Hepatocyte (in vitro differentiated cells): ENCODE measurements at places on chromosomes 1 and 21.

GRCh38 chr1:44783697-44784093, 4.3 kb downstream of the BEST4 start:
- no peak for DNase-seq

DNA sequence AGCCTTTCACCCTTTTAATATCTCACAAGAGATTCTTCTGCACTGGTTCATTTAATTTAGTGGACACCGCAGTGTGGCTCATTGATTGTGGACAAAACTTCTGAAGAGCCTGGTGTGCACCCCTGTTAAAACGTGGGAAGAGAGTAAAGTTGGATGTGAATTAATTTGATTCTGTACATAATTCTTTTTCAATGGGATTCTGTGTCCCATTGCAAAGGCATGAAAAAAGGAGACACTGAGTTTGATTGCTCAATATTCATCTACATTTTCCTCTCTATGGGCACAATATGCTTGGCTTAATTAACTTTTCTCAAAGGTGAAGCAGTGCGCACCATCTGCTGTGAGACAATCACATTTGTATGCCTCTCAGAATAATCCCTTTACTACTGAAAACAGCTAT, 95.1 kb downstream of the BARHL2 start:
- no peak for DNase-seq

GRCh38 chr1:182141040-182141439, 79.5 kb upstream of the ZNF648 start:
- no peak for DNase-seq

GRCh38 chr1:32622806-32623681, 27.3 kb downstream of the ZBTB8OS start:
- no peak for DNase-seq

GRCh38 chr1:22376976-22377375, 74.7 kb upstream of the ZBTB40 start:
- DNase-seq: no peak

DNA sequence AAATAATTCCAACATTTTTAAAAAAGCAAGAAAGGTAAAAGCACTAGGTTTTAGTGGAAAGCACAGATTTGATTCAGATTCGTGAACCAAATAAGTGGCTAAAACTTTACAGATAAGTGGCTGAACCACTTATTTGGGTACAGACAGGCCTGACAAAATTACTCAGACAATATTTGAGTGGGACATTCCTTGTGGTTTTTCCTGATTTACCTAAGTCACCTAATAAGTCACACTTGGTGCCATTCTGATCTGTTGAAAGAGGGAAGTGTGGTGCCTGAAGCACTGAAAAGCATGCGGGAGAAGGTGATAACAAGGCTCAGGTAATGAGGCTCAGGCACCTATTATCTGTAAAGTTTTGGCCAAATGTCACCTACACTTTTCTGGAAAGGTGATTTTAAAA, 81.6 kb upstream of the CD55 start:
- DNase-seq: peak; percentile 19

- peak; percentile 25 for DNase-seq
Measured at GRCh38 chr1:161420763-161421455, 53.2 kb upstream of the CFAP126 start.

- DNase-seq: peak; percentile 22
Measured at GRCh38 chr1:175217721-175218531, 25.4 kb upstream of the KIAA0040 start.

DNA sequence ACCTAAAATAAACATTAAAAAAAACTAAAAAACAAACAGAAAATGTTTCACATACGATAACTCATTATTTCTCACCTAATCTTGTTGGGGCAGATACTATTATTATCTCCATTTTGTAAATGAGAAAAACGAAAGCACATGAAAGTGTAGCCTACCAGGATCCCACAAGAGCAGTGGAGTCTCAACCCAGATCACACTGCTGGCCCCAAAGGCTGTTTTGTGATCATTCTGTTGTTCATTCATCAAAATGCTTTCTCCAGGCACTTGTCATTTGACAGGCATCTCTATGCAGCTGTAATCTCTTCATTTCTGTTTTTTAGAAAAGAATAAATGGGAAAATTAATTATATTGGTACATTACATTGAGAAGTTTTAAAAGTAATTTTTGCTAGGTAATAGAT, 67.5 kb downstream of the AK5 start:
- DNase-seq: no peak

DNA sequence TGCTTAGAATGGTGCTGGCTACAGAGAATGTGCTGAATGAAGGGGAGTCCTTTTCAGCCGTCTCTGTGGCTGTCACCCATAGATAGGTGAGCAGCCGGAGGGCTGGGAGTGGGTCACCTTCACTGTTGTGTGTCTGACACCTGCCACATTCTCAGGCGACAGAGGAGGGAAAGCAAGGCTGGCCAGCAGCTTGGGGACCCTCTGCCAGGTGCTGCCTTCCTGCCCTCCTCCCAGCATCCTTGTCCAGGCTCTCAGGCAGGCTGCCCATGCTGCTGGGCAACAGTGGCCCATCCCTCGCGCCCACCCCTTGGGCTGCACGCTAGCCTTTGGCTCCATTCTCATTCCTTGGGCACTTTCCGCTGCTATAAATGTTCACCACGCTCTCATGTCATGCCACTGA, 22.1 kb downstream of the CYB5RL start:
- DNase-seq: no peak

GRCh38 chr1:244614113-244614836, 38.7 kb upstream of the DESI2 start:
- no peak for DNase-seq

DNA sequence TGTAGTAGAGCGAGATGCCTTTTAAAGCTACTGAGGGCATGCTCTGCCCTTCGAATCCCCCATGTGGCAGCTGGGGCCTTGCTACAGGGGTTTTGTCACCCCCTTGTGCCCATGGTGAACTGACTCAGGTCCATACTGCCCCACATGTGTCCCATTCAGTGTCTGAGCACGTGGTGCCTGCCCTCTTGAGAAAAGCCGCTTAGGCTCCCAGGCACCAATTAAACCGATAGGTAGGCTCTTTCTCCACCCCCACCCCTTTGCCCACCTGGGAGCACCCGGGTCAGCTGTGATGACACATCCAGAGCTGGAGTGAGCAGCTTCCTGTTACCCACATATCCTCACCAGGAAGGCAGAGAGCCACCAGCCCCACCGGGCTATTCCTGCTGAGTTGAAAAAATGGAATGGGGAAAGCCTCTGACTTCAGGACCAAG, 30.5 kb downstream of the TMCC2 start:
- no peak for DNase-seq

GRCh38 chr1:206461602-206462455, 8.4 kb upstream of the IKBKE start:
- DNase-seq: peak; percentile 88

GRCh38 chr1:224540535-224540934, 75.6 kb upstream of the CNIH3 start:
- DNase-seq: no peak

- no peak for DNase-seq
Measured at GRCh38 chr1:160018347-160018746, 13.4 kb downstream of the PIGM start.

DNA sequence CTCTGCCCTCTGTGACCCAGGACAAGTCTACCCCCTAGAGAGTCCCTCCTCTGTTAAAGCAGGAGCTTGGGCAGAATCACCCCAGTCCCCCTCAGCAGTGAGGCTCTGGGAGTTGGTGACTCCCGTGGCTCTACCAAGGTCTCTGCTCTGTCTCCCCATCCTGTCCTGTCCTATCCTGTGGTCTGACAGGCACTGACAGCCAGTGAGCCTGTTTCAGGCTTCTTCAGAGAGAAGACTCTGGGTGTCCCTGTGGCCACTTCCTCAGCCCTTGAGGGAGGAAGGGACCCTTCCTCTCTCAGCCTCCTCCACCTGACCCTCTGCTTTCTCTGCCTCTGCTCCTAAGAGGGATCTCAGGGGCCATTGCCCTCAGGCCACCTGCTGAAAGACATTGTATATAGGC, 148.7 kb downstream of the FCRL5 start:
- DNase-seq: no peak

- DNase-seq: no peak
Measured at GRCh38 chr1:234934611-234935033, 194.0 kb downstream of the TOMM20 start.

- no peak for DNase-seq
Measured at GRCh38 chr1:145985502-145986439, 10.6 kb downstream of the TXNIP start.

DNA sequence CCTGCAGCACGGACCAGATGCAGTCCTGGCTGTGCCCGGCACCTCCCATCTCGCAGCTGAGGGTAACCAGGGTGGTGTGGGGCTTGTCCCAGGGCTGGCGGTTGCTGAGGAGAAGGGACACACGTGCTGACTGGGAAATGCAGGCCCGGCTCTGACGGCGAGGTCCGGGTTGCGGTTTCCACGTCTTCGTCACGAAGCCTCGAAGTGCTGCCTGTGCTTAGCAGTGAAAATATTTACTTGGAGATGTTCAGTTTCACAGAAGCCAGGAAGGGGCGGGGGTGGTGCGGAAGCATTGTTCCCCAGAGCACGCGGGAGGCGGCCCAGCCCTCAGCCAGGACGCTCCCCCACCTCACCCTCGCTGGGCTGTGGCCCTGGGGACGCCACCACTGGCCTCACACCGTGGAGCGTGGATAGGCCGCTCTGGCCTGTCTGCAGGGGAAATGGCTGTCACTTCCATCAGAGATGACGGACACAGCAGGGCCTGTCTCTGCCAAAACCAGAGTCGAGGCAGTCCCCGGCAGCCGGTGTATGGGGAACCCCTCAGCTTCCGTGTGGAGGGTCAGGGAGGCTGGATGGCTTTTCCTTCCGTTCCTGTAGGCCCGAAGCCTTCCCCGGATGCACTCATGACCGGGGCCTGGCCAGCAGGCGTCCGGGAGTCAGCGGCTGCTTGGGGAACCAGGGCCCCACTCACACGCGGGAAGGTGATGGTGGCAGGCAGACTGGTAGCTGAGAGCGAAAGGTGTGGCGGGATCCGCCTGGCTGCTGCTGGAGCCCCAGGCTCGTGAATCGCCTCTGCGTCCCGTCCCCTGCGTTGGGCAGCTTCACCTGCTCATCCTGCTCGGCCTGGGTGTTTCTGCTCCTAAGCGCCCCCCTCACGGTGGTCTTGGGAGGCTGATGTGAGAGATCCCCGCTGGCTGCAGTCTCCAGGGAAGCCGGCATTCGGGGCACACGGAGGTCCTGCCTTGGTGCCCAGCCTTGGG, 14.7 kb upstream of the POFUT2 start:
- no peak for DNase-seq

GRCh38 chr1:20873311-20873710, 86.2 kb upstream of the HP1BP3 start:
- DNase-seq: no peak

DNA sequence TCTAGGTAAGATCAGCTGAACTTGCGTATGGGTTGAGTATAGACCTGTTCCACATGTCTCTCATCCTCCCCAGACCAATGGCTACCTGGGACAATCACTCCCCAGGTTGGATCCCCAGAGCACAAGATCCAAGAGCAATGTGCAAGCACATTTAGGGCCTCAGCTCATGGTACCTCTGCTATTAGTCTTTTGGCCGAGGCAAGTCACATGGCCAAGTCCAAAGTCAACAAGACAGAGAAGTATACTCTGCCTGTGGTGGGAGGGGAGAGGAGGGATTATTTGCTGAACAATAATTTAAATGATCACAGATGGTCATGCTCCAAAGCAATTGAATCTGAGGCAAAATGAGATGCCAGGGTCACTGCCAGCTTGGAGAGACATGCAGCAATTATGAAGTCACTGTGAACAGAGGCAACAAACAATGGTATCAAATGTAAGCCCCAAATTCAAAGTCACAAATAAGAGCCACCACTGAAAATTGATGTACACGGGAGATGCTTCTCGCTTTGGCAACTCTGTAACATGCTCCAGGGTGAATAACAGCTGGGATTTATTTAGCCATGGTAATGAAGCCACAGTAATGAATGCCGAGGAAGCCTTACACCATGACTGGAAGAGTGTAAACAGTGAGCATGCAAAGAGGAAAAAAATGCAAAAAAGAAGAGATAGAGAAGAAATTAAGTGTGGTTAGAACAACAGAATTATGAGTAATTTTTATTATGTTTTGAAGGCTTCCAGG, 149.1 kb downstream of the ZNF281 start:
- no peak for DNase-seq

DNA sequence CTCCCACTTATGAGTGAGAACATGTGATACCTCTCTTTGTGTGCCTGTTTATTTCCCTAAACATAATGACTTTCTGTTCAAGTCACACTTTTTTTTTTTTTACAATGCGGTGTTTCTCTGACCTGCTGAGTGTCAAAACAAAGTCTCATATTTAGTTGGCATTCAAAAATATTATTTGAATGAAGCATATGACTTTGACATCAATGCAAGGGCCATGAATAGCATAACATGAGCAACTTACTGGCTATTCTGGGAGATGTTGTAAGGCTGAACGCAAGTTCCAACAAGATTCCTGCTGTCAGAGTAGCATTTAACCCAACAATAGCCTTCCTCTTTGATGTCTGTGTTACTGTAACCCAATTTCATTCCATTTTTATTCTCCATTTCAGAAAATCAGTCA, 2.0 kb upstream of the KRTAP19-1 start:
- no peak for DNase-seq
